Effector memory CD8-positive, alpha-beta T cell (primary cell): ENCODE measurements at places on chromosomes 7 and 10.

DNA sequence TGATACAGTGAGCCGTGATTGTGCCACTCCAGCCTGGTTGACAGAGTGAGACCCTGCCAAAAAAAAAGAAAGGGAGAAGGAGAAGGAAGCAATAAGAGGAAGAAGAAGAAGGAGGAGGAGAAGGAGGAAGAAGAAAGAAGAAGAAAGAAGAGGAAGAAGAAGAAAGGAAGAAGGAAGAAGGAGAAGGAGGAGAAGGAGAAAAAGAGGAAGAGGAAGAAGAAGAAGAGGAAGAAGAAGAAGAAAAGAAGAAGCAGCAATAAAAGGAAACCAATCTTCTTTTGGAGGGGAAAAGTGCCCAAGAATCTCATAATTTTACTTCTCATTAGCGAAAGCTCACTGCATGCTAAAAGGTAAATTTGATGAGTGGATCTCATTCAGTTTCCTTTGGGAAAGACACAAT is 85.7 kb upstream of the GLCCI1 start:
- DNase-seq, result no peak

- no peak for DNase-seq
Observed at GRCh38 chr7:73900286-73900685, 39.3 kb downstream of the TMEM270 start.

GRCh38 chr10:103742824-103743223 is 112.6 kb downstream of the SH3PXD2A start:
- DNase-seq, result no peak

DNA sequence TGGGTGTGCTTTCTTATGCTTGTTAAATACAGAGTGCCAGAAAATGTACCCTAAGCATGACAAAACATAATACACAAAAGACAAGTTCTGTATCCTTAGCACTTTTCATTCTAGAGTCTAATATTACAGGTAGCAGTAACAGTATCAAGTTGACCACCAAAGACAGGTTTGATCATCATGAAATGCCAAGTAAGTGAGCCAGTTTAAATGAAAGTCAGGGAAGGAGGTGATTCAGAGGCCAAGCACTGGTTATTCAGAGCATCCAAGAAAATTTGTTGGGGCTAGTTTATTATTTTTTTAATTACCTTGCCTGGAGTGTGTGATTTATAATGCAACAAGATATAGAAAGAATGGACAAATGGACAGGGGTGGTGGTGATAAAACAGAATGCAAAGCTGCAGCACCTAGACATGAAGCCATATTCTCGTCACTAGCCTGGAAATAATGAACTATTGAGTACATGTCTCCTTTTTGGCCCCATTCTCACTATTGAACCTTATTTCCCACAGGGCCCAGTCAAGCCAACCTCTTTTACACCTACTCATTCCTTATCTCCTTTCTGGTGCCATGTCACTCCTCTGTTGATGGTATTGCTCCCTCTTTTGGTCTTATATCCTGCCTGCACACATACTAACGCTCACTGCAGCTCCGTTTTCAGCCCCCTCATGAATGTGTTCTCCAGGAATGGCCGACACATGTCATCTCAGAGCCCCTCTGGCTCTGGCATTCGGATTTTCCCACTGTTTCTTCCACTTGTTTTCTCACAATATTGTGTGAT is 78.6 kb upstream of the GLCCI1 start:
- no peak for DNase-seq

GRCh38 chr7:45708046-45708950 is 134.1 kb downstream of the ADCY1 start:
- DNase-seq, result no peak

- DNase-seq, result no peak
Observed at GRCh38 chr10:117562896-117563737, 20.6 kb downstream of the EMX2 start.

DNA sequence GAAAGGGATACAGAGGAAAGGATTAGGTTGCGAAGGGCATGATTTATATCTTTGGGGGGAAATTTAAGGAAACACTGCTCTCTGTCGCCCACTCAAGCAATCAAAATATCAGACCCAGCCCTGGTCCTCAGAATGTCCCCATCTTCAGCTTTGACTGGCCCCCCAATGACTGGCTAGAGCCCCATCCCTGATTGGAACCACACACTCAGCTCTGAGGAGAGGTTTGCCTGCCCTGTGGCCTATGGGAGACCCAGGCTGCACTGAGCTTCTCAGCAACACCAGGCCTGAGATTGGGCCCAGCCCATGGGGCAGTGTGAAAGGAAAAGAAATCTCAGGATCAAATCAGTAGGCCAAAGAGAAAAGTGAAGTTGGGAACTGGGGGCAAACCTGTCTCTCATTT is 69.5 kb downstream of the ADCYAP1R1 start:
- DNase-seq, result no peak

- no peak for DNase-seq
Observed at GRCh38 chr7:28211006-28211405, 30.4 kb upstream of the JAZF1 start.

DNA sequence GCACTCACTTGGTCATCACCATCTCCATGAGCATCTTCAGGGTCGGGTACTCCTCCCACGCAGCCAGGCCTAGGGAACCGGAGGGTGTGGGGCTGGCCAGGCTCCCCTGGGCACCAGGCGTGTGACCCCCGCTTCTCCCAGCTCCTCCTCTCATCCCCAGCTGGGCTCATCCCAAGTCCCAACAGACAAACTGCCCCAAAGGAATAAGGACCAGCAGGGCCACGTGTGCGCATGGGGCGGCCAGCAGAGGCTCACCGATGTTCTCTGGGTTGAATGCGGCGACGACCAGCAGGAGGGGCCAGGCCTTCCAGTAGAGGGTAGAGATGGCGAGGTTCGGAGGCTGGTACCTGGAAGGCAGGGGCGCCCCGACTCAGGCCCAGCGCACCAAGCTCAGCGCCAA is 14.9 kb downstream of the INTS1 start:
- no peak for DNase-seq

DNA sequence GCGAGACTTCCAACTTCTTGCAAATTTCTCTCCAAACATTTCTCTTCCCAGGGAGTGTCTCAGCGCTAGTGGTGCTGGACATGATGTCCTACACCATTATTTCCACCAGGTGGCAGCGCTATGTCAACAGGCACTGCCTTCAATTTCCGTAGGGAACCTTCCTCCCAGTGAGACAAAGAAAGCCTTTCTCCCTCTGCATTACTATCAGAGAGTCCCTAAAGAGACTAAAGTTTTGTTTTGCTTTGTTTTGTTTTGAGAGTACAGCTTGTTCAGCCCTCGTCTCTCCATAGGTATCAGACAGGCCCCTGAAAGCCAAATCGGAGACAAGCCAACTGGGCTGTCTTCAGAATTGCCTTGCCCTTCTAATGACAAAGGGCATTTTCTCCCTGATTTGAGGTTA is 44.2 kb upstream of the GGCT start:
- peak; percentile 8 for DNase-seq

GRCh38 chr7:6274743-6275142 is 2.3 kb upstream of the CYTH3 start:
- DNase-seq, result no peak

DNA sequence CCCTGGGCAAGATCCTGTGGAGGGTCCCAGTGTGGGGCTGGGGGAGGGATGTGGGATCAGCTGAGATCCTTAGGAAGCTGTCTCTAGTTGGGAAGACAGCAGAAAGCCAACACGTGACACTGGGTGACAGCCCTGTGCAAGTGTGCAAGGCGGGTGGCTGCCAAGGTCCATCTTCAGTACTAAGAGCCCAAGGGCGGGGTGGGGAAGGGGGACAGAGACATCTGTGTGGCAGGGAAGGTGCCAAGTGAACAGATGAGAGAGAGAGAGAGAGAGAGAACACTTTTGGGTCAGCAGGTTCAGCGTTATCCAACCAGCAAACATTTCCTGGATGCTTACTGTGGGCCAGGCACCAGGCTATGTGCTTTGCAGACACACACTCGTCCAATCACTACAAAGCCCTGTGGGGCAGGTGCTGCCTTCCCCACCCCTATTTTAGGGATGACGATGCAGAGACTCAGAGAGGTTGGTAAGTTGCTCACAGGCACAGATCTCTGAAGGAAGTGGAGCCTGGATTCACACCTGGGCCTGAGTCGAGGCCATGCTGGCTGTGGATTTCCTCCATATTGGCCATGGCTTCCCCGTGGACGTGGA is 135.7 kb downstream of the GRK5 start:
- DNase-seq, result no peak

DNA sequence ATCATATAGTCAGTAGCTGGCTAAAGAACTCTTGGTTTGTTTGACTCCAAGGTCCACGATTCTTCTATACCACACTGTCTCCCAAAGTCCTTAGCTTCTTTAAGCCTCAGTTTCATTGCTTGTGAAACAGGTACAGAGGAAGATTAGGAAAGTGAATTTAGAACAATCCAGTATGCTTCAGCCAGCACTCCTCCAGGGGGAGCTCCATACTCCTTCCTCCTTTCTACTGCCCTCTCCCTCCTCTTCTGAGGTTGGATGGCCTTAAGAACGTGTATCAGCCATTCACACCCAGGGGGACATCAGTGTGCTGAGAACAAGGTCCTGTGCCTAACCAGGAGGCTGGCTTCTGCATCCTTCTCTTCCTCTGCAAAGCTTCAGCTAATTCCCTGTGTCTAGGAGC is 54.8 kb upstream of the CALD1 start:
- DNase-seq, result no peak

DNA sequence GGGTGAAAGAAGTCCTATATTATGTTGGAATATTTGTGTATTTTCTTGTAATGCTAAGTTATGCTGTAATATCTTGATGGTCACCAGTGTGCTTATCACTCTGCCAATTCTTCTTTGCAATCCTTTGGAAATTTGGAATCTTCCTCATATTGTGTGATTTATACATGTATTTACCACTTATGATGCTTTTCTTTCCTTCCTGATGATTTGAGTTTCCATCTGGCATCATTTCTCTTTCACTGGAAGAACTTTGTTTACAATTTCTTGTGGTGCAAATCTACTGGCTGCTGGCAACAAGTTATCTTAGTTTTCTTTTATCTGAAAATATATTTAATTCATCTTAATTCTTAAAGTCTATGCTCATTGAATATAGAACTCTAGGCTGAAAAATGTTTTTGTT is 29.2 kb downstream of the CFAP69 start:
- DNase-seq, result no peak

DNA sequence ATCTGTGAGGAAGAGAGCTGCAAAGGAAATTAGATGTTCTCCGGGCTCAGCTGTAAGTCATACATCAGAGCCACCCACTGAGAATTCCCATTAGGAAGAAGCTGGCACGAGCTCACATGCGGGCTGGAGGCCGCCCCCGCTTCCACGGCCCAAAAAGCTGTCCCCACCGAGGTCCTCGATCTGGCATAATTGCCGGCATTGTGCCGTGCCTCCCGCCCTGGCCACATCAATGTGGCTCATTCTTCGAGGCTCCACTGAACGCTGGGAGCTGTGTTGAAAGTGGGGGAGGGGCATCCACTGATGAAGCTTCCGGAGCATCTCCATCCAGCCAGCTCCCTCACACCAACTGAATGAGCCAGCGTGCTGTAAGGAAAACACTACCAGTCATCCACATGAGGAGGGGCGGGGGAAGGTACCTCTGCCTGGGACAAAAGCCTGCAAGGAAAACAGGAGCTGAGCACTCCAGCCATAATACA is 173.1 kb downstream of the PTPRN2 start:
- no peak for DNase-seq

DNA sequence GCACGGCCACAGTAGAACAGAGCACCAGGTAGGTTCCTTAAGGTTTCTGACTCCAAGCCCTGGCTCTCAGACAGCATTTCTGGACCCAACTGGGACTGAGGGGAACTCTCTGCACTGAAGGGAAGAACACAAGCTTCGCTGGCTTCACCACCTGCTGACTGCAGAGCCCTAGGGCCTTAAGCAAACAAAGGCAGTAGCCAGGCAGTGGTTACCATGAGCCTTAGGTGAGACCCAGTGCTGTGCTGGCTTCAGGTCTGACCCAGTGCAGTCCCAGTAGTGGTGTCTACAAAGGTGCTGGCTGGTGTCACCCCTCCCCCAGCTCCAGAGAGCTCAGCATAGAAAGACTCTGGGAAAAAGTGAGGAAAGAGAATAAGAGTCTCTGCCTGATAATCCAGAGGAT is 59.5 kb downstream of the SIRT1 start:
- DNase-seq, result no peak

DNA sequence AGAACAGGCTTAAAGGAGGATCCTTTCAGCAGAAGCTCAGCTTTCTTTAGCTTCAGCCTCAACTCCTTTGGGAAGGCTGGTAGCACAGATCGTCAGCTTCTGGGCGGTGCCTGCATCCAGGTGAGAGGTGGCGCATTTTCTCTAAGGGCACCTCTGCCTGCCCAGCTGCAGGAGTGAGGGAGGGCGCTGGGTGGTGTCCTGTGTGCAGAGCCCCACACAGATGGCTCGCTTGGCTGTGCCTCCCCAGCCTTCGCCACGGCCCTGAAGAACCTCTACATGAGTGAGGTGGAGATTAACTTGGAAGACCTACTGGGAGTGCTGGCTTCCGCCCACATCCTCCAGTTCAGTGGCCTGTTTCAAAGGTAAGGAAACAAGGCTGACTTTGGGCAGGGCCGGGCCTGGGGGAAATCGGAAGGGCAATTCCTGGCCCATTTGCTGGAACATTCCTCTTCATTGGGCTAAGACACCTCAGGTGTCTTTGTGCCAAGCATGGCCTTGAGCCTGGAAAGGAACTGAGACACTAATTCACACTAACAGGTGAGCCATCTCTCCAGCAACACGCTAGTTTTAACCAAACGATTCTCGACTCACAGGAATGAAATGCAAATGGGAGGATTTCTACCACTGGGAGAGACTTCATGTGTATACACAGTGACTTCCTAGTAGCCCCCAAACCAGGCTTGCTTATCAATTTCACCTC is 19.9 kb downstream of the BTBD16 start:
- DNase-seq, result no peak

DNA sequence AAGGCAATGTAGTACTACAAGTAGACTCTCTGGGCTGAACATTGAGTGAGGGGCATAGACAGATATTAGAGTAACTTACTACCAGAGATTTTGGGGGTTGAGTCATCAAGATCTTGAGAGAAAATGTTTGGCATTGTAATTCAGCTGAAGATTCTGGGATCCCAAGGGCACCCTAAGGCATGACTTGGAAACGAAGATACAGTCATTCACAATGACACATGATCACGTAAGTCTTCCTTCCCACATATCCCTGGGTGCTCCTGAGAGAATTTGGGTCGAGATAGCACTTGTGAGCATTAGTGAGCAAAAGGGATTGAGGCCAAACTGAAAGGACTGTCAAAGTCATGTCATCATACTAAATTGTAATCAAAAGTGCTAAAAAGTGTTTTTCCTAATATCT is 192.5 kb upstream of the PCLO start:
- DNase-seq, result no peak

DNA sequence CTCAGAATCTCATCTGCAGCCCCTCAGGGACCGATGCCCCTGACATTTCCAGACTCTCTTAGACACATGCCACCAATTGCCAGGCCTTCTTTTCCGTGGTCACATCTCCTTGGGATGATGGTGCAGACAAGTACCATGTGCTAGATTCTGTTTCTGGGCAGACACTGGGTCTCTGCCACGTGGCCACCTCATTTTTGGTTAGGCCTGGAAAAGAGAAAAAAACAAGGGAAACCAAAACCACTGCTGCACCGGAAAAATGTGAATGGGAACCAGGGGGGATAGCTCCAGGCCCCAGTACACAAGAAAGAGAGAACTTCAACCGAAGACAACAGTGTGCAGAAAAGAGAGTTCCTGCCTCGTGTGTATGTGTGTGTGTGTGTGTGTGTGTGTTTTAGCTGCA is 23.0 kb upstream of the MXI1 start:
- no peak for DNase-seq
